Forelimb muscle (tissue), 1 donor: ENCODE measurements at places on chromosomes 16 and 17. TPM values are rescaled to one million over a fixed set of nuclear protein-coding genes. Genes with fewer than 3 reads are reported as not detected.

ADGRG1 gene
- polyA plus RNA-seq, result 5.8 TPM

PPY gene
- polyA plus RNA-seq, result not detected

KREMEN2 gene
- 4.0 TPM for polyA plus RNA-seq

AATK gene
- 10.7 TPM for polyA plus RNA-seq

SOX9 gene
- polyA plus RNA-seq, result 7.7 TPM

PITPNM3 gene
- polyA plus RNA-seq, result 6.7 TPM

TERB1 gene
- polyA plus RNA-seq, result not detected

GJD3 gene
- polyA plus RNA-seq, result 0.70 TPM

SOCS1 gene
- 2.6 TPM for polyA plus RNA-seq

MYH13 gene
- 0.91 TPM for polyA plus RNA-seq

CLDN7 gene
- 0.99 TPM for polyA plus RNA-seq

CDH15 gene
- polyA plus RNA-seq, result 217 TPM

KRT15 gene
- polyA plus RNA-seq, result 0.11 TPM

NPLOC4 gene
- 57.9 TPM for polyA plus RNA-seq

ARL5C gene
- polyA plus RNA-seq, result 0.59 TPM

FKBP10 gene
- polyA plus RNA-seq, result 114 TPM

SLC13A2 gene
- polyA plus RNA-seq, result not detected

HBA1 gene
- polyA plus RNA-seq, result 2,062 TPM

HID1 gene
- 5.9 TPM for polyA plus RNA-seq

GSG1L2 gene
- not detected for polyA plus RNA-seq
